ENCODE measurements at places on chromosomes 5 and 9. TPM values are rescaled to one million over a fixed set of nuclear protein-coding genes. Genes with fewer than 3 reads are reported as not detected.

DNA sequence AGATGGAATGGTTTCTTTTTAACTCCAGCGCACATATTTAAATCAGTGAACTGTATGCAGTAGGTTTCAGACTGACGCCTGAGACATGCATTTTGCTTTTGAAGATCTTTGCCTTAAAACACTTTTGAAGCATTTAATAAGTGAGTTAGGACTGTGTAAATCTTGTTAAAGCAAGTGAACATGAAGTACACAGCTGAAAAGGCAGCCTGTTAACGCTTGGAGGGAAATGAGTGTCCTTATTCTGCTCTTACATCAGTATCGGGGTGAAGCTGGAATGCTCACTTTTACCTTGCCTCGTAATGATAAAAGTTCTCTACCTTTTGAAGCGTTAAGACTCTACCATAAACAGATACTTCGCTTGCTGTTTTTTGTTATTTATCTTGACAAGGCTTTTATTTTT, 552.2 kb downstream of the ZNF608 start:
- no peak for DNase-seq

DNA sequence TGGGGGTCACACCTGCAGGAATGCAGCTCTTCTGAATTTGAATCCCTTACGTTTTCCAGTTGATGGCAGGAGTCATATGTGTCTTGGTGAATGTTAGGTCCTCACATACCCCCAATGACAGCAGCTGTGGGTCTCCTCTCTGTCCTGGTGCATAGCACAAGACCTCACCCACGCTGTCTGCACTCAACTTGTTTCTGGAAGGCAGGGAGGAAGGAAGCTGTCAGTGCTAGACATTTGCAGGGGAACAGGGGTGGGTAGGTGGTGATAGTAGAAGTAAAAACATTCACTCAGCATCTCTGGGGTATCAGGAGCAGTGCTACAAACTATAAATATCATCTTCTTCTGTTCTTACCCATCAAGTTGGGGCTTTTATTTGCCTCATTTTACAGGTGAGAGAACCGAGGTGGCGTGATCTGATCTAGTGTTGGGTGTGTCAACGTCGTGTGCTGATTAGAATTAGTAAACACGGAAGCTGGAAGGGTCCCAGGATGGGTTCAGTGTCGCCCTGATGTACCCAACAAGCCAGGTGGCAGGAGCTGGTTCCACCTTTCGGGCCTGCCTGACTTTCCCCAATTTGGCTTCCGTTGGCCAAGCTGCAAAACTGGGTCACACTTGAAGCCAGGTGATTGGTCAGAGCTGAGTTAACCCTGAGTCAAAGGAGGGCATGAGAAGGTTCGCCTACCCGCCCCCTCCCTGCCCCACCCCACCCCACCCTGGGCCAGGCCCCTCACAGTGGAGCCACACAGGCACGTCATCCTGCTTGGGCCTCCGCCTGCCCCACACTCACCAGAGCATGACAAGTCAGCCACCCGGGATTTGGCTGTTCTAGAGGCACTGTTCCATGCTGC, 15.8 kb downstream of the ERGIC1 start:
- peak; percentile 51 for DNase-seq

DNA sequence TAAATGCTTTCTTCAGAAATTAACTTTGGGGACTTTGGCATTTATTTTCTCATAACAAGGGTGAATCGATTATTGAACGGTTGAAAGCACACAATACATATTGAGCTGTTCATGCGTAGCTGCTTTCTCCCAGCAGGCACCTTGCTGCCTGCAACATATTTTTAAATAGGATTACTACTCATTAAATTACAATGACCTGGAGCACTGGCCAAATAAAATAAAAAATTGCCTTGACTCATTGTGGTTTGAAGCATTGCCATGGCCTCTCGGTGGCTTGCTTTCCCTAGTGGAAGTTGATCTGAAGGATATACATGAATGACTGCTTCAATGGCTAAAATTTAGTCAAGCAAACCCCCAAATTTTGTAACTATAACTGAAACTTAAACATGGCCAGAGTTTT, 181.6 kb upstream of the NUDT12 start:
- DNase-seq: peak; percentile 54

DNA sequence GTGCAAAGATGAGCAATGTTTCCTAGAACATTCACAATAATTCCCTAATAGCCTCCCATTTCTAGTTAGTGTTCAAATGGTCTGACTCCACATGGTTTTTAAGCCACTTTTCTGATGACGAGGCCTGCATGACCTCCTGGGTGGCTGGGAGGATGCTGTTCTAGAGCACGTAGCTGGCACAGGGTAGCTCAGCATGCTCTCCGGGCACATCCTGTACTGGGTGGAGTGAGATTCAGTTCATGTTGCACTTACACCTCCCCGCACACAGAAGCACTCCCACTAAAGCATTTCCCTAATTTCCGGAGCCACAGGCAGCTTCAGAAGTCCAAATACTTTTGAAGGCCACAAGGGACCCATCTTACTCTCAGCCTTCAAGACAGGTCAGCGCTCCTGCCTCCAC, 159.8 kb upstream of the LHFPL2 start:
- DNase-seq: peak; percentile 64

DNA sequence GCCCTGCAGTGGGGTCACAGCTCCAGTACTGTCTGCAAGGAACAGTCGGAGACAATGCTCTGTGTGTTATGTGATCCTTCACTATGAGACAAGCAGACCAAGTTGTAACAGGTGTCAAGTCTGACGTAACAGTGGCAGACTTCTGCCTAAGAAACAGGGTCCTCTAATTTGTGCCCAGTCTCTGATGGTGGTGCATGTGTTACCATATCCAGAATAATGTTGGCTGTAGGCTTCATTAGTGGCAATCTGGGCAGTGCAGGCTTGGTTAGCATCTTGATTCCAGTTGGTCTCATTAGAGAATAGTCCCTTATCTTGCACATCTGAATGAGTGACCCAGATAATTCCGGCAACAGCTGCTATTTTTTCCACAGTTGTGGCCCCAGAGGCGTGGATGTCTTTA, 33.8 kb downstream of the ZNF131 start:
- DNase-seq: peak; percentile 25

The AK6 gene
- total RNA-seq: 43.7 TPM

The PCDHGB6 gene
- 0.32 TPM for total RNA-seq

The SPATA31E1 gene
- total RNA-seq: not detected

The ARHGAP26 gene
- 1.0 TPM for total RNA-seq

The ZNG1F gene
- total RNA-seq: 5.0 TPM

GRCh38 chr9:94632737-94633136, 6.6 kb downstream of the FBP1 start:
- DNase-seq: no peak

DNA sequence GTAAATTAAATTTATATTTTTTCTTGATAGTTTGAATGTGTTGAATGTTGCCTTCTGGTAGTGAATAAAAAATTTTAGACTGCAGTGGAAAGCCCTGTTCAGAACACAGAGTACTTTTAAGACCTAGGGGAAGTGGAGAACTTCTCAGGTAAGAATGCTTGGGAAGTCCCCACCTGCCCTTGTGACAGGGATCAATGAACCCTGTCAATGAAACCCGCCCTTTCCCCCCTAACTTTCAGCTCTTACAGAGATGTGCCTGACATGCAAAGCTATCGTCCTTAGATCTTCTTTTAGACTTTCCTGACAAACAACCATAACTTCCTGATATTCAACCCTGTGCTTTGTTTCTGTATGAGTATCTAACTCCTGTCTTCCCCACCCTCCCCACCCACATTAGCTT, 562.7 kb downstream of the TLE4 start:
- no peak for DNase-seq

GRCh38 chr5:43680286-43680685, 77.3 kb downstream of the NNT start:
- no peak for DNase-seq

DNA sequence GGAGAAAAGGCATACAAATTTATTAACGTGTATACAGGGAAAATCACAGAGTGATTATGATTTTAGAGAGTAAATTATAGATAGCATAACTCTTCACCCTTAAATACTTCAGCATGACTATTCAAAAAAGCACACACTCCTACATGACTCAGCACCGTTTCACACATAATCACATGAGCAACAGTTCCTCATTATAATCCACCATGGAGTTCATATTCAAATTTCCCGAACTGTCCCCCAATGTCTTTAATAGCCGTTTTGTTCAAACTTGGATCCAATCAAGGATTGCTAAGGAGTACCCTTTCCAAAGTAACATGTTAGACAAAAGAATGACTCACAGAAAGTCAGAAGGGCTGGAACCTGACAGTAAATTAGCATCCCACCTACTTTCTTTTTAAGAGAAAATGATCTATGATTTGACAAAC, 32.1 kb downstream of the RAPGEF1 start:
- DNase-seq: peak; percentile 91

- no peak for DNase-seq
These were observed 1.1 kb downstream of the TIGD6 start for GRCh38 chr5:149999359-149999758.

- no peak for DNase-seq
These were observed 17.5 kb downstream of the ABO start for GRCh38 chr9:133257465-133257956.

DNA sequence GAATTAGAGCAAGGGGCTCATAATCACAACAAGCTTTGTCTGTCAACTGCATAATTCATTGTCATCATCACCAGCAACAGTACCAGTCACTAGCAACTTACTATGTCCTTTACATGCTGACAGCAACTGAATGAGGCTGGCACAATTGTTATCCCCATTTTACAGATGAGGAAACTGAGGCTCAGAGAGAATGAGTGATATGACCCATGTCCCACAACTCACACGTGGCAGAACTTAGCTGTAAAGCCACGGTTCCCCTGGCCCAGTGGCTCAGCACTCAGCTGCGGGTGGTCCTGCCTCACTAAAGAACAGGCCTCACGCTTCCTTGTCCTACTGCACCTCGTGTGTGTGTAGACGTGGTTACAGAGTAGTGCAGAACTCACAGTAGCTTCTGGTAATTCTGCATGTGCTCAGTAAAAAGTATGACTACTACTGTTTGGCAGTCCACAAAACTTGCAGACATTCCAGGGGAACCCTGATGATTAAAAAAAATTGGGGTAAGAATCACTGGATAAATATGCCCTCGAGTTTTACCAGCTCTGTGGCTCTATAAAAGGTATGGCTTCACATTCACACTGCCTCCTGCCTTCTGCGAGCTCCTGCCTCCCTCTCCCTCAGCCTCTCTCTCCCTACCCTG, 30.2 kb downstream of the AFAP1L1 start:
- DNase-seq: peak; percentile 28

GRCh38 chr5:1786621-1787471, 12.8 kb downstream of the MRPL36 start:
- no peak for DNase-seq

The SPINK6 gene
- total RNA-seq: not detected

The FAM151B gene
- total RNA-seq: 3.1 TPM

DNA sequence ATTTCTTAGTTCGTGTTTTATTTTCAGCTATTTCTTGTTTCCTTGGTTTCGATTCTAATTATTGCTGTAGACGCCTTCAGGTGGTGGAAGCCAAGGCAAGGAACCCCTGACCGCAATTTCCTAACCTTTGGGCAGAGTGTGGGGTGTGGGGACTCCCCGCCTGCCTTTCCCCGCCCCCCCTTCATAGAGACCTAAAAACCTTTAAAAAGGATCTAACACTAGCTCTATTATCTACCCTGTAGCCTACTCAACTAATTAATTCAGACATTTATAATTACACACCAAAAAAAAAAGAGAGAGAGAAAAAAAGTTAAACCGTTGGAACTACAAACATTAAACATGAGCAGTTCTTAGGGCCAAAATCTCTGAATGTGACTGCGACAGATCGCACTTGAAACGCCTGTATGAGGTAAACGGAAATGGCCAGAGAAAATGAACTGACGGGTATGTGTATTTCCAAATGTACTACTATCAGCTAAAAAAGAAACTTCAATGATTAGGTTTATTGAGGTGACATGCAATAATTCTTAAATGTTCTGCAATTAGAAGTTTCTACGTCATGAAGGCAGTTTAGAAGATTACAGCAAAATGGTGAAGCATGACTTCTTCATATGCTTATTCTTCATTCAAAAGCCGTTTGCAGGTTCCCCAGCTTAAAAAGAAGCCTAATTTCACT, 19.0 kb upstream of the FER start:
- no peak for DNase-seq

Data from LHCN-M2 (cell line).